ENCODE measurements at places on chromosomes 2 and 18. TPM values are rescaled to one million over a fixed set of nuclear protein-coding genes. Genes with fewer than 3 reads are reported as not detected.
A peak's percentile ranks its signal among the peaks of the same experiment; 100 is the strongest.

The ARHGAP25 gene
- 0.48 TPM for total RNA-seq

The SGPP2 gene
- total RNA-seq = not detected

The PSMA8 gene
- total RNA-seq = not detected

The RAX gene
- not detected for total RNA-seq

The TTR gene
- 139 TPM for total RNA-seq

The GDF7 gene
- total RNA-seq = 1.7 TPM

The LYG1 gene
- 0.93 TPM for total RNA-seq

The POTEJ gene
- total RNA-seq = not detected

The HRH4 gene
- not detected for total RNA-seq

The HAAO gene
- 44.1 TPM for total RNA-seq

The CNGA3 gene
- total RNA-seq = not detected

The GATA6 gene
- 124 TPM for total RNA-seq

DNA sequence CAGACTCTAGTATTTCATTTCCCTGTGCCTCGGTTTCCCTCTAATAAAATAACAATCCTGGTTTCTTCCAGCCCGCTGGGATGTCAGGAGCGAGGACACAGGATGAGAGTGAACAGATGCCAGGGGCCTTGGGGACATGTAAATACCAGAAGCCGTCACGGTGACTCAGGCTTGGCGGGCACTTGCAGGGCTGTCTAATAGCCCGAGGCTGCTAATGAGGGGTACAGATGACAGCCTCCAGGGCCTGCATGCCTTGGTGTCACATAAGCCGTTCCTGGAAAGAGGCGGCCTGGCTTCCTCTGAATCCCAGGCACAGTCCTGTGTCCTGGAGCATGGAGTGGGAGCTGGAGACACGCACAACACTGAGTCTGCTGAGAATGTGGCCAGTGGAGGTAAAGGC lies 28.2 kb downstream of the HS1BP3 start:
- no peak for DNase-seq

- DNase-seq = peak; percentile 55
Measured at GRCh38 chr2:109632158-109632789, 18.1 kb downstream of the SOWAHC start.

GRCh38 chr2:64203858-64204632 lies 59.8 kb upstream of the PELI1 start:
- peak; percentile 65 for DNase-seq

- no peak for DNase-seq
Measured at GRCh38 chr2:58137221-58137620, 90.6 kb downstream of the VRK2 start.

DNA sequence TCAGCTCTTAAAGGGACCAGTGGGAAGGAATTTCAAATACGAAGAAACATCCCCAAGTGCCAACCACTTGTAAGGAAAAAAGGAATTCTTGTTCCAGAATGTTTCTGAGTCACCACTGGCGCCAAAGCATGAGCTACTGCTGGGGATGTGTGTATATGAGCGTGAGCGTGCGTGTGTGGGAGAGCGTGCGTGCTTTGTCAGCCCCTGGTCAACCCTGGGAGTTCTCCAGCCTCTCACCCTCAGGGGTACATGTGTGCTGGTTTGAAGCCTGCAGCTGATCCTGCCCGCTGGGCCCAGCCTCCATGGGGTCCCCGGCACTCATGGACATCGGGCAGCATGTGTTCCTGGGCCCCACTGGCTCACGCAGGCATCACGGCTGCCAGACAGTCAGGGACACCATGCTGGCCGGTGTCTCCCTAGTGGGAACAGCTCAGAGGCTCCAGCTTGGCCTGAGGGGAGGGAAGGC lies 17.1 kb downstream of the HS6ST1 start:
- no peak for DNase-seq

- peak; percentile 18 for DNase-seq
Measured at GRCh38 chr2:124975224-124975623, 950.1 kb downstream of the CNTNAP5 start.

DNA sequence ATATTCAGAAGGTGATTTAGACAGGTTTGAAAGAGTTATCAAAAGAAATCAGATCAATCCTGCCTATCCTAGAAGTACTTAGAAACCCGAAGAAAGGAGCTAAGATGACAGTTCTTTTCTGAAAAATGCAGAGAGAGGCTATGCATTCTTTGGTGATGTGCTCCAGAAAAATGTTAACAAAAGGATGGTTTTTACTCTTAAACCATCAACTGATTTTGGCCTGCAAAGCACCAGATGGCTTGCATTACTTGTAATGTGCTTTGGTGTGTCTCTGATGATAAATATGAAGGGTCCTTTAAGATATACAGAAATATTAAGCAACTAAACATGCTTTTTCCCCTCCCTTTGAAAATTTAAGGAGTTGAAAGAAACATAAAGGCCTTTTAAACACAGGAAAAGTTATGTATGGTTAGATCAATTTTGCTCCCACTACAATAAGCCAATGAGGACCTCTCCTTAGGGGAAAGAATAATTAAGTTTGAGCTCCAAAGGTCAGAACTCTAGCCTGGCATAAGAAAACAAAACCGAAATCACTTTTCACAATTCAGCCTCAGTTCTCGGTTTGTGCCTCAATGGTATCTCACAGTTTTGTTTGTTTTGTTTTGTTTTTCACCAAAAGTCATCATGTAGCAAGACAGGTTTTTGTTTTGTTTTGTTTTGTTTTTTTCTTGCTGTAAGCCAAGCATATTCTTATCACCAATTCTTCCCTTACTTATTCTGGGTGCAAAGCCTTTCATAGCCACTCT lies 302.4 kb upstream of the NT5C1B start:
- DNase-seq = no peak

DNA sequence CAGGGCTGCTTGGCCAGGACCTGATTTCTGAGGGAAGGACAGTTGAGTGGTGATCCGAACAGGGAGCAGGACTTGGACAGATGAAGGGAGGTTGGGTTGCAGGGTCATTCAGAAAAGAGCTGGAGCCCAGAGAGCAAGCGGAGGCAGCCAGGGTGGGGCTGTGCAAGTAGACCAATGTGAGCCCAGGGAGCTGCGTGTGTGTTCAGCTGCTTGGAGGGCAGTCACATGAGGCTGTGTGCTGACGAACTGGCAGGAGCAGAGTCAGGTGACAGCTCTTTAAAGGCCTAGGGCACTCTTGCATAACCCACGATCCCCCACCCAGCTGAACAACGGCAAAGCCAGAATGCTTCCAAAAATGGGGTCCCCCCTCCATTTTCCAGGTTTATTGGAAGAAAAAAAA lies 4.6 kb upstream of the MLPH start:
- peak; percentile 31 for DNase-seq

DNA sequence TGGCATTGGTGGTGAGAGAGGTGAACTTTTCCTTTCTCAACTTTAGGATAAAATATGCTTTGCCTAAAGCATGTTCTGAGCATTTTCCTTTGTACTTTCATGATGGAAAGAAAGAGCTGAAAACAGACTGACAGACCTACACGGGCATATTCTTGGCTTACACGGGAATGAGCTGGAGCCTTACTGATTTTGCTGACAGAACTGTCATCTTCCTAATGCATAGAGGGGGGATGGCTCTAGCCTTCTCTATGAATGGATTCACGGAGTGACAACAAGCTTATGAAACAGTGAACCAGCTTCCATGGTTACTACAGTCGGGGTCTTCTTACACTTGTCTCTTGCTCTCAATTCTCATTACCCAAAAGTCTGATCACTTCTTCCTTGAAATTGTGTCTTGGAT lies 32.2 kb downstream of the FSHR start:
- DNase-seq = no peak

GRCh38 chr2:112679484-112679883 lies 33.7 kb downstream of the SLC20A1 start:
- no peak for DNase-seq

- no peak for DNase-seq
Measured at GRCh38 chr2:181770150-181770549, 89.8 kb upstream of the NEUROD1 start.

DNA sequence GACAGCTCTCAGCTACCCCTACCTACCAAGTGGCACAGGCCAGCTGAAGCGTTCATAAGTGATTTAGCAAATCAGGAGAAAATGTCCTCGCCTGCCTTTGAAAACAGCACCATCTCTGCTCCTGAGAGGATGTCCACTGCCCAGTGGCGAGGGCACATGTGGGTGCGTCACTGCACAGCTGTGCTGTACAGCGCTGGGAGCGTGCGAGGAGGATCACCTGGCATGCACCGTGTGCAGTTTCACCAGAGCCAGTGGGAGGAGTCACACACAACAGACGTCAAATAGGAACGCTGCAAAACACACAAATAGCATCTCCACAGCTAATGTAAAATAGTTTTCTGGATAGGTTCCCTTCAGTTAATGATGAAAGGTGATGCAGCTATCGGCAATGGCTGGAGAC lies 154.1 kb downstream of the HDAC4 start:
- DNase-seq = no peak

GRCh38 chr2:105711394-105711793 lies 33.3 kb upstream of the NCK2 start:
- DNase-seq = peak; percentile 47

- peak; percentile 38 for DNase-seq
Measured at GRCh38 chr18:58044370-58045241, 580 bp downstream of the NEDD4L start.

DNA sequence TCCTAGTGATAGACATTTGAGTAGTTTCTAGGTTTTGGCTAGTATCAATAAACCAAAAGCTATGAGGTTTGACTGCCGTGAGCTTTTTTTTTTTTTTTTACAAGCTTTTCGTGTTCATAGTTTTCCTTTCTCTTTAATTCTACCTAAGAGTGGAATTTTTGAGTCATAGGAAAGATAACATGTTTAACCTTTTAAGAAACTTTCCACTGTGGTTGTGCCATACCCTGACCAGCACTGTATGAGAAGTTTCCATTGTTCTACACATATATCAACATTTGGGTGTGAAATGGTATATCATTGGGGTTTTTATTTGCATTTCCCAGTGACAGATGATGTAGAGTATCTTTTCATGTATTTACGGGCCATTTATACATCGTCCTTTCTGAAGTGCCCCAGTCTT lies 31.7 kb downstream of the UBE2F start:
- no peak for DNase-seq

- no peak for DNase-seq
Measured at GRCh38 chr2:119158563-119159347, at the start of gene C1QL2. Gene C1QL2 (minus strand): TSS chr2:119158751. CDS start chr2:119158269, 482 bp downstream.

- DNase-seq = no peak
Measured at GRCh38 chr2:63378589-63378988, 209.7 kb downstream of the WDPCP start.

DNA sequence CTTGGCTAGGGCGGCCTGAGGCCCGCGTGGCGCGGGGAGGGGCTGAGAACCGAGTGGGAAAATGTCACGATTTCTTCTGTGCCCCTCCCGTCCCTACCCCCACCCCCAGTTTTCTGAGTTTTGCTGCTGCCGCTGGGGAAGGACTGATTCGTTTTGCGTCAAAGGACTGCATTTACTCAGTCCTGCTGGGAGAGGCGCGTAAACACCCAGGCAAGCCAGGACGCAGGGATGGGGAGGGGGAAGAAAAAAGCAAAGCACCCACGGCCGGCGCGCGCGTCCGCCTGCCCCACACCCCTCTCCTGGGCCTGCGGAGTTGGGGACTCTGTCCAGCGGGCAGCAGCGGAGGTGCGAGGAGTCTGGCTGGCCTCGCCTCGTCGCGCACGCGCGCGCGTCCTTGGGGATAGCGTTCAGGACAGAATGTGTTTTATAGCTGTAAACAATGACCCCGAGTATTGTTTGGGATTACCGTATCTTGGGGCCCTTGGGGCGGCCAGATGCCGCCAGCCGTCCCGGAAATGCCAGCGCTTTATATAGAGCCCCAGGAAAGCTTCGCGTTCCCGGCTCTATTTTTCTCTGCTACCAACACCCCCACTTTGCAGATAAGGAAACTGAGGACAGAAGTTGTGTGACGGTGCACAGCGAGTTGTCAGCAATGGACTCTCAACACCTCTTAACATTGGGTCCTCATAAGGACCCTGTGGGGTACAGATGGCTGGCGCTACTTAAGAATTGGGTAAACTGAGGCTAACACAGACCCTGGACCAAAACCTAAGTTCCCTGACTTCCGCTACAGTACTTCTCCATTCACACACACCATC lies 1.7 kb upstream of the FOSL2 start:
- peak; percentile 80 for DNase-seq

DNA sequence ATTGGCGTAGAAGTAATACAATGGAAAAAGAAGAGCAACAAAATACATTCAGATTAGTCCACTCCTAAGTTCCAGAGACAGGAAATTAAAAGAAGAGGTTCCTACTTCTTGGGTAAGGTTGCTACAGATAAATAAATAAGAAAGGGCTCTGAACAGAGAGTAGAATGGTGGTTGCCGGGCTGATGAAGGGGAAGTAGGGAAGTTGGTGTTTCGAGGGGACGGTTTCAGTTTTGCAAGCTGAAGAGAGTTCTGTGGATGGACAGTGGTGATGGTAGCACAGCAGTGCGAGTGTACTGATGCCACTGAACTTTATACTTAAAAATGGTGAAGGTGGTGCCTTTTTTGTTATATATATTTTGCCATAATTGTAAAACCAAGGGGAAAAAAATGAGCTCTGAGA lies 48.2 kb downstream of the CABYR start:
- no peak for DNase-seq

- no peak for DNase-seq
Measured at GRCh38 chr2:60549928-60550177, 3.6 kb downstream of the BCL11A start.

DNA sequence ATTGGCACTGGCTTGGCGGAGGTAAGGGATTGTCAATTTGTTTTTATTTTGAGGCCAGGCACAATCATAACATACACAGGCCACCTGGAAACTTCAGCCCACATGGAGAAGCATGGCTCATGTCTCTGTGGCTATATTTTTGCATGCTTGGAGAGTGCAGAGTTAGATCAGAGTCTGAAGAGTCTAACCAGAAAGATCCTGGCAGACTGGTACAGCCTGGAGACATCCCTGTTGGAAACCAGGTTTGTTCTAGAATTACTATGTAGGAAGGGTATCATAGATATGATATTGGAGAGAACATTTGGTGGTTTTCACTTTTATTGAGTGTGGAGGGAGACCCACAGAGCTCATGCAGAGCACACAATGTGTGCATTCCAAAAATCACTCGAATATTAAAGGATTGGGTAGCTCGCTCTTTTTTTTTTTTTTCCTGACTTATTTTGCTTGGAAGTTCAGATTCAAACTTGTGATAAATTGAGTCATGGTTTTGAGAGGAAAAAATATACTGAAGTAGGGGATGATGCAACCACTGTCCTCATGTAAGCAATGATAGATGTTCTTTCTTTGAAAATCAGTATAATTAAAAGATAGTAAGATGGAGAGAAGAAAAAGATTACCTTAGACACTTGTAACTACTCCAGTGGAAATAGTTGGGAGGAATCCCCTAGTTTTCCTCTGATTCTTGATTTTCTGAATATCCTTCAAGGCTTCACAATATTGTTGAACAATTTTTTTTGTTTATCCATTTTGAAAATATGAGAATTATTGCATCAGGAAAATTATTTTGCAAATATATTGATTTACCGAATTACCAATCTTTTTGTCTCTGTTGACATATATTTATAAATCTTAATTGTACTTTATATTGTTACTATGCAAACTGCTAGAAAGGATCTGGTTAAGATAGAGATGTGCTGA lies 185.7 kb upstream of the ZEB2 start:
- DNase-seq = no peak

DNA sequence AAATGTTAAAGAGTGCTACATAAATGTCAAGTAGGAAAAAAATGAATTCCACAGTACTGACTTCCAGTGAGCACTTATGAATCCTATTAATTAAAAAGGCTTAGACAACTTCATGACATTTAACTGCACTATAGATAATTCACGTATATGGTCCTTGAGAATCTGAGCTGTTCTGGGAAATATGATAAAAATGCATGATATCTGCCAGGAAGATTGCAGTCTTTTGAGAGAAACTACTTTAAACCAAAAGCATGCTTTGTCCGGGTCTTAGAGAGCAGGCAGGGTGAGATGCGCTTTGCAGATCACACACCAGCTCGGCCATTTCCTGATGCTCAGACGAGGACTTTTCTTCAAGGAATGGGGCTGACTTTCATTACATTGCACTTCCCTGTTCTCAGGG lies 42.6 kb downstream of the CMPK2 start:
- no peak for DNase-seq

Measured in Caco-2 (cell line).